ENCODE measurements at places on chromosomes 6 and 20.

DNA sequence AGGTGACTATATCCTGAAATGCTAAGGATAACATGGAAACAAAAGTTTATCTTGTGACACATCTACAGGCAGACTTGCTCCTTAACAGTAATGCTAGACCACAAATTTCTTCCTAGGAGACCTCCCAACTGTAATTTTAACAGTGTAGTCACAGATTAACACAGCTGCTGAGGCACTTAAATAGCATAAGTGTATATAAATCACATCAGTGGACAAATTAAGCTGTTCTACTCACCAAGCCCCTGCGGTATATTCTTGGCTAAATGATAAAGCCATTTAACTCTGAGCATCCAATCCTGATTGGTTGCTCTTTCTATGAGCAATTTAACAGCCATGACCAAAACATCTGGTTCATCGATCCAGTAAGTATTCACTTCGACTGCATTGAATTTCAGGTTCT is 73.3 kb upstream of the LYRM2 start:
- no peak for DNase-seq

DNA sequence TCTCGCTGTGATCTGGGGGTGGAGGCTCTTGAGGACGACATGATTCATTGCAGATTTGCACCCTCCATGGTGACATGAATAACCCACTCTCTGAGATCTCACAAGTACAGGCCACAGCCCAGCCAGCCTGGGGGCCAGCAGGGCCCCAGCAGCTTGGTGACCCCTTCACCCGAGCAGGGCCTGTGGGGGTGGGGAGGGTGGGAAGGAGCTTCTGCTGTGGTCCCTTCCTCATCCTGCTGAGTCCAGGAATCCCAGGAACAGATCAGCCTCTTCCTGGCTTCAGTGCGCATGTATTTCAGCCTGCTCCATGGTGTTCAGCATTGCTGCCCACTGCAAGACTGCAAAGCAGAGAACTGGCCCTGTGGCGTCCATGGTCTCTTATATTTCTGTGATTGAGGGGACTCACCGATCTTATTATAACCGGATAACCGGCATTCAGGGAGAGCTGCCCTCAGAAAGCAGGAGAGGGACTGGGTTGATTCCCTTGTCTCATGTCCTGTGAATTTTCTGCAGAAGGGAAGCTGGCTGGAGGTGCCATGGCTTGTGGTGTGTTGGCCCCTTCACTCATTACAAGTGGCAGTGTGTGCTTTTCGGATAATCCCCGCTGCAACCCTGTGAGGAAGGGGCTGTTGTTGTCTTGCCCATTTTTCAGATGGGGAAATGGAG is 118.8 kb upstream of the FRMD1 start:
- DNase-seq = no peak

DNA sequence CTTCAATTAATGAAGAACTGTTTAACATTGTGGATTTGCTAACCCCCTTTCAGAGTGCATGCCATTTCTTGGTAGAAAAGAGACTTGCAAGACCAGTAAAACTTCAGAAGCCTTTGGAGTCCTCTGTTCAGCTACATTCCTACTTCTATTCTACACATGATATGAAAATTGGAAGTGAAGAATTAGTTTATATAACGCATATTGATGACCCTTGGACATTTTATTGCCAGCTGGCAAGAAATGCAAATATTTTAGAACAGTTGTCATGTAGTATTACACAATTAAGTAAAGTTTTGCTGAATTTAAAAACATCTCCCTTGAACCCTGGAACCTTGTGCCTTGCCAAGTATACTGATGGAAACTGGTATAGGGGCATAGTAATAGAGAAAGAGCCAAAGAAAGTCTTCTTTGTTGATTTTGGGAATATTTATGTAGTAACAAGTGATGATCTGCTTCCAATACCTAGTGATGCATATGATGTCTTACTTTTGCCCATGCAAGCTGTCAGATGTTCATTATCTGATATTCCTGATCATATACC is 3.3 kb downstream of the TDRD6 start:
- DNase-seq = no peak

DNA sequence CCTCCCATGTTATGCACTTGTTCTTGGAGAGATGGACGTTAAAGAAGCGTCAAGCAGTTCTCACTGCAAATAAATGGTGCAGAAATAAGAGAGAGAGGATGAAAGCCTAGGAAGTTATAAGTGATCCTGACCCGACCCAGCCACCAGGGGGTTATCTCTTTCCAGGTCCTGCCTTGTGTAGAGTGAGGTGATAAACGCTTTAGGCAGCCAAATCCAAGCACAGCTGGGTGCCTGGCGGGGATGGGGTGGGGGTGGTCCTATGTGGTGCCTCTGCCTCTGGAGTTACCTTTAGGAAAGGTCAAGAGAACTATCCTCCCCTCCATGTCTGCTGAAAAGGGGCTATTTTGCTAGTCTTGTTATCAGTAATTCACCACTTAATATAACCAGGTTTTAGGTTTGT is 9.2 kb upstream of the TFAP2A start:
- no peak for DNase-seq

GRCh38 chr6:82080767-82081166 is 166.8 kb downstream of the IBTK start:
- no peak for DNase-seq

DNA sequence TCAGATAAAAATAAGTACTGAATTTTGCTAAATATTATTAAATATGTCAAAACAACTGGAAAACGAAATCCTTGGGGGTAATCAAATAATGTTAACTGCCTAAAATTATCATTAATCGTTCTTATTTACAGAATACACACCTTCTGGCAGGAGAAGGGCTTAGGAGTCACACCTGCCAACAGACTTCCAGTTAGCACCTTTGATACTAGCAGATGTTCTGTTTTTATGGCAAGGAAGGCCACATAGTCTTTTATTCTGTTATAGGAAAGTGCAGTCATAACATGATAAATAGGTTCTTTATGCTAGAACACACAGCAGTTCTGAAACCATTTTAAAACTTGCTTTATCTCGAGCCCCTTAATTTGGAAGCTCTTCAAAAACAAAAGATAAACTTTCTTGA is 464.1 kb downstream of the UTRN start:
- DNase-seq = no peak

- DNase-seq = no peak
Observed at GRCh38 chr6:118319894-118320649, 228.0 kb upstream of the PLN start.

DNA sequence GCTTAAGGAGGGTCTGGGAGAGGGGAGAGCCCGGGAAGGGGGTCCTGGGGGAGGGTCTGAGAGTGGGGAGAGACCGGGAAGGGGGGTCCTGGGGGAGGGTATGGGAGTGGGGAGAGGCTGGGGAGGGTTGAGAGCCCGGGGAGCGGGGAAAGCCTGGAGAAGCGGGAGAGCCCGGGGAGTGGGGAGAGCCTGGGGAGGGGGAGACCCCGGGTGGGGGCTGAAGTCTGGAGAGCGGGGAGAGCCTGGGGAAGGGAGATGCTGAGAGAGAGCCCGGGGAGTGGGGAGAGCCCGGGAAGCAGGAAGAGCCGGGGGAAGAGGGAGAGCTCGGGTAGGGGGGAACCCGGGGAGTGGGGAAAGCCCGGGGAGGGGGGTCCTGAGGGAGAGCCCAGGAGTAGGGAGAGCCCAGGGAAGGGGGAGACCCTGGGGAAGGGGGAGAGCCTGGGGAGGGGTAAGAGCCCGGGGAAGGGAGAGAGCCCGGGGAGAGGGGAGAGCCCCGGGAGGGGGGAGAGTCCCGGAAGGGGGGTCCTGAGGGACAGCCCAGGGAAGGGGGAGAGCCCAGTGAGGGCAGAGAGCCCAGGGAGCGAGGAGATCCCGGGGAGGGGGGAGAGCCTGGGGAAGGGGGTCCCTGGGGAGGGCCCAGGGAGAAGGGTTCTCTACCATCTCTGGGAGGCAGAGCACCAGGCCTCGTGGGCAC is 148.5 kb downstream of the SYNDIG1 start:
- no peak for DNase-seq

DNA sequence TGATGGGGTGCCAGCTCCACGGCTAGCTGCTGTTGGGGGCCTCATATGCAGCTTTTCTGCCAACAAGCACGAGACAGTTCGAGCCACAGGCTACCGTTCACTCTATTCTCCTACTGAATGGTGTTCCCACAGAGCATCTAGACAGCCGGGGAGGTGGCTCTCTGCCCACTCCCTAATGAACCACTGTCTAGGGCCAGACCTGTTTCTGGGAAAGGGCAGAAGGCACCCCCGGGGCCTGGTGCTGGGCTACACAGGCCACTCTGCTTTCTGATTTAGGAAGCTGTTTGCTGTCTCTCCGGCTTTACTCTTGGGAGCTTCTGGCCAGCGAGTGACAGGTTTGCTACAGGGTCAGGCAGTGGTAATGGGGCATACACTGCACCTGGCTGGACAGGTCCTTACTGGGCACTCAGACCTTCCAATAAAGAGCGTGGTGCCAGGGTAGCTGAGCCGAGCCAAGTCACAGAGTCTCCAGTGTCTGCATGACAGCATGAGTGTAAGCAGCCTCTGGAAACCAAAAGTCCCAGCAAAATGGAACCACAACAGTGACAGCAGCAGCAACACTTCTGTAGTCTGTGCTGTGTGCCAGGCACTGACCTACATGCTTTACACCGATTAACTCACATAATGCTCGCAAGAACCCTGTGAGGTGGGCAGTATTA is 8.4 kb downstream of the CCDC167 start:
- no peak for DNase-seq

Data from T-helper 2 cell (primary cell).